Hematopoietic multipotent progenitor cell treated with erythropoietin and hydrocortisone succinate and interleukin-3 and kit ligand, for 4 days (in vitro differentiated cells): ENCODE measurements at places on chromosomes 5 and 9.
A peak's percentile ranks its signal among the peaks of the same experiment; 100 is the strongest.

GRCh38 chr5:57626703-57627102 lies 144.1 kb upstream of the ACTBL2 start:
- no peak for DNase-seq

DNA sequence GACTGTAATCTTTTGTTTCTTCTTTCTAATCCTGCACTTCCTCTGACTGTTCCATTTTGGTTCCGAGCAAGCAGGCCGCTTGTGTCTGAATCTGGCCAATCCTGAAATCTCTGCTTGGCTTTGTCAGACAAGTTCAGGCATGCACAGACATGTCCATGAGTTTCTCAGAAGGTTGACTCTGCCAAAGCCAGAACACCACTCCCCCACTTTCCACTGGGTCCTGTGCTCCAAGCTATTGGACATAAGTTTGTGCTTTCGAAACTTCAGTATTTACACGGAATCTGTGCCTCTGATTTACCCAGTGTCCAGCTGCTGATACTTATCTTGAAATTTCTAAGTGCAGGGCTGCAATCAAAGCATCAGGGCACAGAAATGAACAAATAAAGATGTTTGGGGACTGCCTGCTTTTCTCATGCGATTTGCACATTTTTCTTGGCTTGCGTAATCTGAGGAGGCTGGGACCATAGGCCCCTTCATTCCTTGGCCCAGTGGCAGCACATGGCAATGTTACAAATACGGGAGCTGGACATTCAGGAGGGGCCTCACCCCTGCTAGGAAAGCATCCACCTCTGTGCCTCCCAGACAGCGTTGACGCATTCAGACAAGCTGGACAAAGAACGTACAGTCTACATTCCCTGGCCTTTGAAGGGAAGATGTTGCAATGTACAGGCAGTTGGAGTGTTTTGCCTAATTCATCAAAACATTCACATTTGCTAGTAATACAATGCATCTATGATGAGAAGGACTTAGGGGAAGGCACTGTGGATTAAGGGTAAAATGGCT lies 209.2 kb upstream of the PAPPA start:
- DNase-seq: no peak

- DNase-seq: no peak
Observed at GRCh38 chr9:129038109-129038852, 1.9 kb downstream of the MIGA2 start.

DNA sequence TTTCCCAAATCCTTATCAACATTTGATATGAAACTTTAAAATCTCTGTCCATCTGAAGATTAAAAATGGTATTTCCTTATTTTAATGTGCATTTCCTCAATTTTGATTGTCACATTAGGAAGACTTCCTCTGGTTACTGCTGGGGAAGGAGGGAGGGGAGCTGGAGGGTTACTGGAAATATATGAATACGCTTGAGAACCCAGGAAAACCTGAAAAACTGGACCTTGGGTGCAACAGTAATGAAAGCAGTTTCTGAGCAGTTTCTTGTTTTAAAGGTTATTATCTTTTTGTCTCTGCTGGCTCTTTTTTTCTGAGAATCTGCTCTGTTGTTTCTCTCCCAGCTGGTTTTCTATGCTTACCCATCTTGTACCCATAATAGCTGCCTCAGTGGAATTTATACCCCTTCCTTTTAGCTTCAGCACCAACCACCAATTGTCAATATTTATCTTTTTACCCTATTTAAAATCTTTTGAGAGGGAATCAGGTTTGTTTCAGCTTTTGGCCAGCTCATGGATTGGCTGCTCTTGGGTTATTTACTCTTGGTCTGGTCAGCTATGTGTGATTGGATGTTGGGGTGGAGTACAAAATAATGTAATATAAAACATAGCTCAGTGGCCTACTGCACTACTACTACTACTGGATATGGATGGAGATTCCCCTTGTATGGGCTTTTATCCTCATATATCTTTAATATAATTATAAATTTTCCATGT lies 67.4 kb downstream of the UNC13B start:
- no peak for DNase-seq

DNA sequence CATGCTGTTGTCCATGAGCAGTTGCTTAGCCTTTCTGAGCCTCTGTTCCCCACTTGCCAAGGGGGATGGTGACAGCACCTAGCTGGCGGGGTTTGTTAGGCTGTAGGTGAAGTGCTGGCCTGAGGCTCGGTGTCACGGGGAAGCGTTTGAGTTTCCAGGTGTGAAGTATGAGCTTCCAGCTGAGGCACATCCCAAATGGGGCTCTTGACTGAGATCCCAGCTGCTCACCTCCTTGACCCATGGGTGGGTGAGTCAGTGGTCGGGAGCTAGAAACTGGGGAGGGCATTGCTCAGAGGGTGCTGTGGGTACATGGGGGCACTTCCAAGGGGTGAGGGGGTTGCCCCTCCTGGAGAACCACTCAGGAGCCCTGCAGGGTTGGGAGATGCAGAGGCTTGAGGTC lies 26.4 kb upstream of the RNF130 start:
- DNase-seq: no peak

DNA sequence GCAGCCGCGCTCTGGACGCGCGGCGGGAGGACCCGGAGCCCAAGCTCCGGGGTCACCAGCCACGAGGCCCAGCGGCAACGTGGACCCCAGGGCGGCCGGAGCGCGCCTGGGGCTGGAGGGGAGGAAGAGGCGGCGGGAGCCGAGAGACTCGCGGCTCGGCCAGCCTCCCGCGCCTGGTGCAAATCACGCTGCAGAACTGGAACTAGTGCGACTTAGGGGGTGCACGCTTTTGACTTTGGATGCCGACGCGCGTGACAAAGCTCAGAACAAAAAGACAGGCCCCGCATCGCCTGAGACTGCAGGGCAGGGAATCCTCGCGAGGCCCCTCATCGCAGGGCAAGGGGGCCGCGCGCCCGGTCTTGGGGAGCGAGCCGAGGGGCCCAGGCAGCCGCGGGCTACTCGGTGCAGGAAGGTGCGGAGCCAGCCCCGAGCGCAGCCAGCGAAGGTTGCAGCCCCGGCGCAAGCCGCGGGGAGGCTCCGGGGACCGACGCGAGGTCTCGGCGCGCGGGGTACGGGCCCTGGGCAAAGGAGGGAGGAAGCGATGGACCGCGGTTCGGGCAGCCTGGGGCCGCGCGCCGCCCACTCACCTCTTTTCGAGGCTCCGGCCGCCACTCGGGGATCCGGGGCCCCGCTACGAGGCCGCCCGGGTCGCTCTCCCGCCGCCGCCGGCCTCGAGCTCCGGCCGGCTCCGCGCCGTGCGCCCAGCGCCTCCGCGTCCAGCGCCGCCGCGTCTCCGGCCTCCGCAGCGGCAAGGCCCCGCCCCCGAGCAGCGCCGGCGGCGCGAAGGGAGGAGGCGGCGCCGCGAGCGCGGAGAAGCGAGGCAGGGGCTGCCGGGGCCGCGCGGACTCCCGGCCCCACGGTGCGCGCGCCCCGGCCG lies at the start of gene GOLM1:
Gene GOLM1 (minus strand): TSS at position 735 of the 877 bp plus-strand sequence. CDS start 20,238 bp downstream, outside the sequence.
- DNase-seq: peak; percentile 78

DNA sequence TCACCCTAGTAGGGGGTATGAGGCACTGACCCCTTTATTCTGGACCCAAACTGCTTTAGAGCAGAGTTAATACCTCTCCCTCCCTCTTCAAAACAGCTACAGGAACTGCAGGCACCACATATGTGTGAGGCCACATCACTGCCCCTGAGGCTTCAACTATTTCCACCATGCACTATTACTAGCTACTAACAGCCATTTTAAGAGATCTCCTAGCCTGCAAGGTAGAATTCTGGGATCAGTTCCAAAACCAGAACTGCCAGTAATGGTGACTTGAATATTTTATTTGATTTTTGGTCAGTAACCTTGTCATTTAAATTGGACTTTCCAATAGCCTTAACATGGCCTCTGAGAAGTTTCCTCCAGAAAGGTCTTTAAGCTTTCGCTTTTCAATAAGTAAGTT lies 55.3 kb upstream of the FSD1L start:
- DNase-seq: no peak

GRCh38 chr5:179766726-179767455 lies 26.9 kb upstream of the LTC4S start:
- DNase-seq: peak; percentile 60

DNA sequence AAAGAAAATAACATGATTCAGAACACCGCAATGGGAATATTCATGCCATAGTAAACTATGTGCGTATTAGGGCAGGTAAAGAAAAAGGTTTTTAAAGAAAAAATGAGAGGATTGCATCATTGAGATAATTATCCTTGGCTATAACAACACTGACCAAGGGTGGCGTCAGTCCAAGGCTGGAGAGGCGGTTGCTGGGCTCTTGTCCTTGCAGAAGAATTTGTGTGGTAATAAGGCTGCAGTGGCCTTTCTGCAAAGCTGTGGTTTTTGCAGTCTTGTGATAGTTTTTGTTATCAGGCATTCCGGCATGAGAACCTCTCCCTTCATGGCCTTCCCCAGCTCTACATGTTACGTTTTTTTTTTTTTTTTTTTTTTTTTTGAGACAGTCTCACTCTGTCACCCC lies 14.0 kb downstream of the BOD1 start:
- DNase-seq: peak; percentile 95
